ENCODE measurements at places on chromosomes 5 and 9.

DNA sequence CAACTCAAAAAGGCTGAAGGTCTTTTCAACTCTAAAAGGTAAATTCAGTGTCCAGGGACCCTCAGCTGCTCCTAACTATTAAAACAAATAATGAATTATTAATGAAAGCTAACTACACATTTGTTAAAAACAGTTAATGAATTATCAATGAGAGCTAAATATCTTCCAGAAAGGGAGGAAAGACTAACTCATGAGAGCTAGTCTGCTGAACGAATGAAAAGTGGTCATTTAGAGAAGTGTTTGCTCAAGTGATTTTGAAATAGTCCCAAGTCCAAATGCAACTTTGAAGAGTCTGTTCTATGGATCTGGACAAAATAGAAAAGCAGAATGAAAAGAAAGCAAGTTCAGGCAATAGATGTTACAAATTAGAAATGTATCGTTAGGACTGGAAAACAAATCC, 133.9 kb upstream of the SPEF2 start:
- DNase-seq = no peak

- DNase-seq = peak; percentile 63
Measured at GRCh38 chr9:137828527-137829259, 48.9 kb upstream of the CACNA1B start.

DNA sequence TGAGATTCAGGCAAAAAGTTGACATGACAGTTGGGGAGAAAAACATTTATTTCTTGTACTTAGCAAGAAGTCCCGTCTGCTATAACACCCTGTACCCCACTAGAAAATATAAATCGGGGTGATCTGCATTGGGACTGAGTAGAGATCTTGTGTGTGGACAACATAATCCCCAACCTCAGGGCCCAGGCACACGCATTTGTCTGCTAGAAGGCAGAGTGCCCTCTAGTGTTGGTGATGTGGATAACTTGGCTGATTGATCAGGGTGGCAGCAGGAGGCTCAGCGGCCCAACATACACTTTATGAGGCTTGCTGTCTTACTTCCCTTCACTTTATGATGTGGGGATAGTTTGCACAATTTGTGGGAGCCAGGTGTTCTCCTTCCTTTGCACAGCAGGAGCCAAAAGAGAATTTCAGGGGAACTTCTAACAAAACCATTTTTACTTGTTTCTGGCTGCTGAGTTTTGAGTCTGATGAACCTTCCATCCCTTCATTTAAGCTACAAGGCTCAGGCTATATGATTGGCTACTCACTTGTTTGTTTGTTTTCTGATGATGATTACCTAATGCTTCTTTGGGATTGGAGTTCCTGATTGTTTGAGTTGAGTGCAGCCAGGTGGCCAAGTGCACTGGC, 263.2 kb downstream of the DMAC1 start:
- peak; percentile 25 for DNase-seq

DNA sequence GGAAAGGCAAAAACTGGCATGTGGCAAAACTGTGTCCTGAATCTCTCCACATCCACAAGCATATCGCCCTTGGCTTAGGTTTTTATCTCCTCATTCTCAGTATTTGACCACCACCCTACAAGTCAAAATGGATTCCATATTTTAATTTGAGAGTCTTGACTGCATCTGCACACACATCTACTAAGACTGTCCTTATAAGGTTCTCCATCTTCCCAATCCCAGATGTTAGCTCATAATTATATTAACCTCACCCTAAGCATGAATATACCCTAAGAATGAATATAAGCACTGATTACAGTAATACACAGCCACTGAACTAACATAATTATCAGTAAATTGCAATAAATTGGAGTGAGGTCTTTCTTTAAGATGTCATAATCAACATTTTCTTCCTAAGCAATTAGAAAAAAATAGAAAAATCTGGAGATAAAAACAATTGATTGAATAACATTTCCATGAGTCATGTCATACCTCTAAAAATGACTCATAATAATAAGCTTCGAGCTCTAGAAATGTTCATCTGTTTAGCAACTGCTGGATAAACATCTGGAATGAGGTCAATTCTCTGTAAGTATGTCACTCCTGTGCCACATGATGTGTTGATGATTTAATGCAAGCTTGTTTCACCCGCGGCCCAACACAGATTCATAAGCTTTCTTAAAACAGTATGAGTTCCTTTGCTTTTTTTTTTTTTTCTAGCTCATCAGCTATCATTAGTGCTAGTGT, 39.9 kb upstream of the PAM start:
- peak; percentile 39 for DNase-seq

DNA sequence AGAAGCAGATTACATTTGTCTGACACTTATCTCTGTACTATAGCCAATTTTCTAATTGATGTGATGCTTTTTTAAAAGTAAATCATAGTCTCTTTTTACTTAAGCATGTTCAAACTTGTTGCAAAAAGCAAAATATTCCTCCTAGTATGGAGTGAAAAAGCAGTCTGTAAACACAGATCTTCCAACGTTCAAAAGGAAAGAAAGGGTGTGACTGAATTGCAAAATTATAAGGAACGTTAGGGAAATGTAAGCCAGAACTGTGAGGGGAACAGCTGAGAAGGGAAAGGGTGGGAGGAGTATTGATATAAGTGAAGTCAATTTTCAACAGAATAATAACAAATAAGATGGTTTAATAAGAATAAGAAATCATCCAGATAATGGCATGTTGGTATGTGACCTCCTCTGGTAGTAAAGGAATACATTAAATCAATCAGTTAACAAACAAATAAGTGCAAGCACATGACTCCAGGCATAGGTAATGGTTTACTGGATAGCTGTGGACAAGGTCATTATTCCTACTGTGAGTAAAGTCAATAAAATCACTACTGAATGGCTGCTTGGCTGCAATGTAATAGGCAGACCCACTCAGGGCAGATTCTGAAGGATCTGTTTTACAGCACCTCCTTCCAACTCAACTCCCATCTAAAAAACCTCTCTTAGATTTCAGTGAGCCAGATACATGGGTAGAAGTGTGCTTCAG, 239.1 kb upstream of the NMUR2 start:
- DNase-seq = no peak

GRCh38 chr5:102262688-102263087, 33.4 kb downstream of the SLCO4C1 start:
- no peak for DNase-seq

DNA sequence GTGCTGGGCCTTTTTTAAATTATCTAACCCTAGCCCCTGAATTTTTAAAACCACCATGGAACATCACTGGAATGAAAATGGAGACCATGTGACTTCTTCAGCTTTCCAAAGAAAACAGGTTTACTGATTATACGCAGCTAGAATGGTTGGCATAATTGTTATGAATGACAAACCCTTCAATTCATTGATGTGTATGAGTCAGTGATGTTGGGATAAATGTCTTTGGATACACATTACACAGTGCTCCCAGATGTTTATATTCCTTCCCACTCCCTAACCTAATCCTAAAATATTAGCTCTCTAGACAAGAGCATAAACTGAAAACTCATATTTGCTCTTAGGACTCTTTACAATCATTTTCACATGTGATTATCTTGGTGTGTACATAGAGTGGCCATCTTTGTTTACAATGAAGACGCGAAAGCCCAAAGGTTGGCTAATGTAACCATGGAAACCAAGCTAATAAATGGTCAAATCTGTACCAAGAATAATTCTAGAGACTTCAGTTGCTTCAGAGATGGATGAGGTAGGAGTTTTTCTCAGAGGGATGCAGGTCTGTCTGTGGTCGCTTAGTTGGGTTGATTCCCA, 131.2 kb upstream of the HMHB1 start:
- DNase-seq = no peak

- DNase-seq = no peak
Measured at GRCh38 chr9:13707612-13708576, 428.4 kb upstream of the MPDZ start.

DNA sequence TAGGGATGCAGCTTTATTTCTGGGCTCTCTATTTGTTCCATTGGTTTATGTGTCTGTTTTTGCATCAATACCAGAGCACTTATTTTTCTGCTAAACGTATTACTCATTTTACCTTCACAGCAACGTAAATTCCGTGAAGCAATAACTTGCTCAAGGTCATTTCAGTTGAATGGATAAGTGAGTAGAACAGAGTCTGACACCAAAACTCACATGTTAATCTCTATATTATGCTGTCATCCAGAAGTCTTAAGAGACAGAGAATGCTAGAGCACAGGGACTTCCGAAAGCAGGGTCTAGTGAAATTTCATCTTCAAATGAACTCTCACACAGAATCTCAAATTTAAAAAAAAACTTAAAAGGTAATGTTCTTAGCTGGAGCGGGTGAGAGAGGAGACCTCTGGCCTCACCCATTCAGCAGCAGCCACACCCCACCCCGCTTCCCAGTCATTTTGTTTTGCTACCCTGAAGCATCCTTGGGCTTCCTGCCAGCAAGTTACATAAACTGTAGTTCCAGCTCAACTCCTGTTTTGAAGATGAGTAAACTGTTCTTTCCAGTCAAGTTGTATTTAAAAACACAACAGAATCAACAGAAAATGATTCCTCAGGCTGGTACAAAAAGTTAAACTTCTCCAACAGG, 69.3 kb downstream of the TRIM36 start:
- DNase-seq = no peak

- no peak for DNase-seq
Measured at GRCh38 chr9:89718651-89719050, 113.8 kb downstream of the GADD45G start.

GRCh38 chr5:68994645-68995044, 99.2 kb upstream of the SLC30A5 start:
- DNase-seq = no peak

GRCh38 chr9:136527721-136528710, 17.8 kb downstream of the NOTCH1 start:
- peak; percentile 85 for DNase-seq

- DNase-seq = no peak
Measured at GRCh38 chr5:31343946-31344345, 150.5 kb downstream of the CDH6 start.

GRCh38 chr9:96618209-96619123, 1.2 kb downstream of the CDC14B start:
- DNase-seq = peak; percentile 81

DNA sequence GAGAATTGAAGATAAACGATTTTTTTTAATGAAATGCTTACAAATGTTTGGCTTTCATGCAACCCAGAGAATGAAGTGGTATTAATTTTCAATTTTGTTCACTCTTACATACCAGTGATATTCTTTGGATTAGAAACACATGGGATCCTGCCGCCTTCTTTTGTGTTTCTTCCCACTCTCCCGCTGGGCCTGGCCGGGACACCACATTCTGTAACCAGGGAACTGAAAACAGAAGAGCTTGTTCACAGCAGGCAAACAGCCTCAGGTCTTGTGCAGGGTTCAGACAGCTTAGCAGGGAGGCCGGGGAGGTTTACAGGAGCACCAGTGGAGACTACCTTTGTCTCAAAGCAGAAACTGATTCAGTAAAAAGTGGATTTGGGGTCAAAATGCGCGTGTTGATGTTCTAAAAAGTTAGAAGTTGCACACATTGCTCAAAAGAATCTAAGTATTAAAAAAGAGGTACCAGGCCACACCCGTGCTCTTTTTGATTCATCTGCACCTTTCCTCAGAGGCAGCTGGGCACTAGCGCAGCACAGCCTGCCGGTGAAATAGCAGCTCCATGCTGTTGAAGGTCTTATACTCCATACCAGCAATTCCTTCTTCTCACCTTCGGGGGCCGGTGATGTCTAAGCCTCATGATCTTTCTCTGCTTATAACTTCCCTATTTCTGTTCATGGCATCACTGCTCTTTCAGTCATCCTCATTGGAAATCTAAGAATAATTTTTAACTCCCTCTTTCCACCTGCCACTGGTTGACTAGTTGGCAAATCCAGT, 67.1 kb downstream of the GRAMD2B start:
- DNase-seq = no peak

GRCh38 chr5:154373729-154374179, 72.0 kb upstream of the SAP30L start:
- no peak for DNase-seq

DNA sequence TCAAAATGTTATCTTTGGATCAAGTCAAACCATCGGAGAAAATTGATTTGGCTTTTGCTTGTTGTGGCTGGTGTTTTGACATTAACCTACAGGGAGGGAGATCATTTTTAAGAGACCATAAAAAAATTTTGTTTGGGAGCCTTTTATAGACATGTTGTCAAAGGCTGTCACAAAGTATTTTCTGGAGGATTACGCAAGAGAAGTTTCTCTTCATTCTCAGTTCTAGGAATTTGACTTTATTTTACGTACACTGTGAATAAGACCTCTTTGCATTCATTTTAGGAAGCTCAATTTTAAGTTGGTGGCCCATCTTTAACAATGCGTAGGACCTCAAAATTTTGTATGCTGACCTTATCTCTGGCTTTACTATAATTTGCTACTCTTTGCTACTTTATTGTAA, 50.2 kb upstream of the SLC44A1 start:
- no peak for DNase-seq

DNA sequence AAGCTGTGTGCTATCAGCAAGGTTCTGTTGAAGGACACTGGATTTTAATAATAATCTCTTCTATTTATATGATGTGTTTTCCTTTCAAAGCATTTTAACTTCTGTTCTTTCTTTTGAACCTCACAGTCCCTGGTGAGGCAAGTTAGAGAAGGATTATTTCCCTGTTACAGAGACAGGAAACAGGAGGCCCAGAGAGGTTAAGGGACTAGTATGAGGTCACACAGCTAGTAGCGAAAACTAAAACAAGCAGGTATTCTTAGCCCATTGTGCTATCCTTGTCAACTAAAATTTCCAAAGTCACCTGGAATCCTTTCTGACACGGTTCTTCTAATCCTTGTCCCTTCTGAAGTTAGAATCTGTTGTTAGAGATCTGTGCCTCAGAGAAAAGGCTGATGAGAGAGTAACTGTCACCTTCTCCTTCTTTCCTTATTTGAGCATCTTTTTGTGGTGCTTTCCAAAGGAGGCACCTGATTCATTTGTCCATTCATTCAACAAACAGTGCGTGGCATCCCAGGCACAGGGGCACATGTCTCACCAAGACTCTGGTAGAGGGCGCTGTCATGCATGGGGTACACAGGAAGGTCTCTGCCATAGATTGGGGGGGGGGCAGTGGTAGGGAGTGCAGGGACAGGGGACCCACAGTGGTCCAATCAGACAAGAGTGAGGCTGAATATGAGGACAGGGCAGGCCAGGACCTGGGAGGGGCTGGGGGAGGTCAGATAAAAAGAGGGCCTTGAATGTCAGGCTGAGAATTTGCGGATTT, 61.5 kb downstream of the CRB2 start:
- DNase-seq = no peak

GRCh38 chr9:15531380-15531779, 20.6 kb upstream of the PSIP1 start:
- DNase-seq = no peak
